ENCODE measurements at places on chromosomes 1 and 21.
A peak's percentile ranks its signal among the peaks of the same experiment; 100 is the strongest.

DNA sequence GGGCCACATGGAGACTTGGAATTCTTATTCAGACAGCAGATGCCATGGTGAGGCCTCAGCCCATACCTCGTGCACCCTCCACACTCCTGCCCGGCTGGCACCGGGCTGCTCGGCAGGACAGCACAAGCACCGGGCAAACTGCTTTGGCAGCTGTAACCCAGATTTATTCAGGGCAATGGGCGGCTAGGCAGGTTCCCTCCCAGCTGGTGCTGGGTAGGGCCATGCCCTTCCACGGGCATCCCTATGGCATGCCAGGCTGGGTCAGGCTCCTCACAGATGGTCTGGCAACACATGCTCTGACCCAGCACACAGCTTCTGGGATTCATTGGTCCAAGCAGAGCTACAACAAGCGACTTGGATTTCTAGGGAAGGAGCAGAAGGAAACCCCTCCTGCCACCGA, 53.4 kb downstream of the ATP1A1 start:
- no peak for DNase-seq

GRCh38 chr1:85579622-85580021, 939 bp upstream of the CCN1 start:
- no peak for DNase-seq

DNA sequence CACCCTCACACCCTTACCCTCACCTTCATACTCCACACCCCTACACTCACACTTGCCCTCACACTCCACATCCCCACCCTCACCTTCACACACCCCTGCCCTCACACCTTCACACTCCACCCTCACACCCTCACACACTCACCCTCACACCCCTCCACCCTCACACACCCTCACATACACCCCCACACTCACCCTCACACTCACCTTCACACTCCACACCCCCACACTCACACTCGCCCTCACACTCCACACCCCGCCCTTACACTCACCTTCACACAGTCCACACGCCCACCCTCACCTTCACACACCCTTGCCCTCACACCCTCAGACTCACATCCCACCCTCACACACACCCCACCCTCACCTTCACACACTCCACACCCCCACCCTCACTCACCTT, 43.6 kb upstream of the EDN2 start:
- DNase-seq = no peak

GRCh38 chr1:17949511-17949910, 158.1 kb upstream of the IGSF21 start:
- DNase-seq = no peak

DNA sequence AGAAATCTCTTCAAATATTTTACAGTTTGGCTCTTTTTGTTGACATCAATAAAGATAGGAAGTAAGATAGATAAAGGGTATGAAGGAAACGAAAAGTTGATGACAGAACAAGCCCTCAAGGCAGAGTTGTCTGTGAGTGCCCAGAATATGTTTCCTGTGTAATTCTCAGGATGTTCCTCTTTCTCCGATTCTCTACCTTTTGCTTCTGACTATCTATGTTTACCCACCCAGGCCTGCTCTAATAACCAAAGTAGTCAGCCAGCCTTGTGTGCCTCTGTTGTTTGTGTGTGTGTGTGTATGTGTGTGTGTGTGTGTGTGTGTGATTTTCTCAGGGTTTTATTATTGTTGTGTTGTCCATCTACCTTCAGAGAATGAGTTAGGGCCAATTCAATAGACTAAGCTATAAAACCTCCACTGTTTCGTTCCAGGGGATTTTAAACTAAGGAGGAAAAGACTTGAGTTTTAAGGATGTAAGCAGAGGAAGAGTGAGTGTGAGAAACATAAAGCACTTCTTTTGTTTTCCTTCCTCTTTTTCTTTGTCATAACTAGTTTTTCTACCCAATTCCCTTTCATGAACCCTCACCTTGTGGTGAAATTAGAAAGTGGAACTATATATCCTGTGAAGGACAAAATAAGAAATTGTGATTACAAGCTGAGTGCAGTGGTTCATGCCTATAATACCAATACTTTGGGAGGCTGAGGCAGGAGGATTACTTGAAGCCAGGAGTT, 627.4 kb upstream of the NR5A2 start:
- peak; percentile 59 for DNase-seq

All from naive B cell (primary cell).